ENCODE measurements at places on chromosomes 16 and 17.

DNA sequence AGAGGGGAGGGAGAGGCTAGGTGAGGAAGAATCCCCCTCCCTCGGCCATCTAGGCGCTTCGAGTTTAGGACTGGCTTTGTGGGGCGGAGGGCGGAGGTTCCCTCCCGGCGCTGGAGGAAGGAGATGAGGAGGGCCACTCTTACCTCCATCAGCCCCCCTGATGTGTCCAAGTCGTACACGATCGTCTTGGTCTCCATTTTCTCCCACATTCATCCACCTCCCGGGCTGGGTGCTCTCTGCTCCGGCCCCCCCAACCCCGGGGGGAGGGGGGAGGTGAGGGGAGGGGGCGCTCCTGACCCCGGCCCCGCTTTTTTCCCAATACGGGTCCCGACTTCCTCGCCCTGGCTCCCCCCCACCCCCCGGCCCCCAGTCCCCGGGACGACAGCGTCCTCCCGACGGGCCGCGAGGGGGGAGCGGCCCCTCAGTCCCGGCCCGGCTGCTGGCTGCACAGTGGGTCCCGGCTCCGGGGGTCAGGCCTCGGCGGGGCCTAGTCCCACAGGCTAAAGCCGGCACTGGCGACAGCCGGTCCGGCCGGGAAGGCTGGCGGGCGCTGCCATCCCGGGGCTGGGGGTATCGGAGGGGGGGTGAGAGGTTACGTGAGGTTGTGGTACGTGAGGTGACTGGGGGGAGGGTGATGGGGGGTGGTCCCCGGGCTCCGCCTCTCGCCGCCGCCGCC lies 428 bp downstream of the PHF12 start:
- DNase-seq: no peak

DNA sequence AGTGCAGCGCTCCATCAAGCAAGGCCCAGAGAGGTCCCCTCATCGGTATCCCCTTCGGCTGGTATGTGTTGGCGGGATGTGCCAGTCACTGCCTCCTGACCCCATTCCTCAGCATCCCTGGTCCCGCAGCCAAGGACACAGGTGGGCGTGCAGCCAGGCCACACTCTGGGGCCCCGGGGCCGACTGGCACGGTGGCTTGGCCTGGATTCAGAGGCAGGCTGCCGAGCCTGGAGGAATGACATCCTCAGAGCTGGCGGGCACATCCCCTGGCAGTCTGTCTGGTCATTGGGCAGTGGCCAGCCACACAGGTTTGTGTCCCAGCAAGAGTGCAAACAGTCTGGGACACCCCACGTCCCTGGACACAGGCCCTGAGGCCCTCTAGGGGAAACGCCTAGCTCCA lies 111.1 kb downstream of the SDK2 start:
- DNase-seq: no peak

DNA sequence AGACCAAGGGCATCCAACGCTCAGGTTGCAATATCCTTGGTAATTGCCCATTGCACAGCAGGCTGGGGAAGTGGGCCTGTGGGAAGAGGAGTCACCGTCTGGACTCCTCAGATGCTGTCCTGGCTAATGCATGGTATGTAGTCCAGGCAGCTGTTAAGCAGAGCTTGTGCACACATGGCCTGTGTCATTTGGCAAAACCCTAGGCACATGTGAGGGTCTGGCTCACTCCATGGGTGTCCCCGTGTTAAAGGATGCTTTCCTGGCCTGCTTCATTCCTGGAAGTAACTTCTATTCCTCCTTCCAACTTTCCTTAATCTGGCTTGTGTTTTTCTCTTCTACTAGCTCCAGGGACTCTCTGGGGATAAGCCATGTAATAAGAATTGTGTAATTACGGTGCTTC lies 378.0 kb upstream of the CA10 start:
- DNase-seq: no peak

DNA sequence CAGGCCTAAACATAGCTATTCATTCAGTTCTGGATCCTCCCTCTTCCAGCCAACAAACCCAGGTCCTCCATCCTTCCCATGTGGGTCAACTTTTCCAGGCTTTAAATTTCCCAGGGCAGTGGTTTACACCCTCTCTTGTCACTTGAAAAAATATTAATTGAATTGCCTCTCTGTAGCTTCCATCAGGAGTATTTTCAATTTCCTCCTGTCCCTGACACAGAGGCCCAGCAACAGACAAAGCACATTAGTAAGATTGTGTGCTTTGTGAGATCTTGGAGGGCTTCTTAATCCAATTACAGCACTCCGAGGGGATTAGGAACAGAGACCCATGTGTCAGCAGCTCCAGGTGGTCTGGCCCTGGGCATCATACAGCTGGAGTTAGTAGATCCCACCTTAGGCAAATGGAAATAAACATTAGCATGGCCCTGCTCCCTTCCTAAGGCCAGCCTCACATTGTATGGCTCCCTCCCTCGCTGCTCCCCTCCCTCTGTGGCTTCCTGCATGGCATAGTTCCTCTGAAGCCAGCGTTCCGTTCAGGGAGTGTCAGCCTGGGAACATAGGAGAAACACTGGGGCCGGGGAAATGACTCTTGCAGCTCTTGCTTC lies 132.7 kb upstream of the HSBP1 start:
- no peak for DNase-seq

DNA sequence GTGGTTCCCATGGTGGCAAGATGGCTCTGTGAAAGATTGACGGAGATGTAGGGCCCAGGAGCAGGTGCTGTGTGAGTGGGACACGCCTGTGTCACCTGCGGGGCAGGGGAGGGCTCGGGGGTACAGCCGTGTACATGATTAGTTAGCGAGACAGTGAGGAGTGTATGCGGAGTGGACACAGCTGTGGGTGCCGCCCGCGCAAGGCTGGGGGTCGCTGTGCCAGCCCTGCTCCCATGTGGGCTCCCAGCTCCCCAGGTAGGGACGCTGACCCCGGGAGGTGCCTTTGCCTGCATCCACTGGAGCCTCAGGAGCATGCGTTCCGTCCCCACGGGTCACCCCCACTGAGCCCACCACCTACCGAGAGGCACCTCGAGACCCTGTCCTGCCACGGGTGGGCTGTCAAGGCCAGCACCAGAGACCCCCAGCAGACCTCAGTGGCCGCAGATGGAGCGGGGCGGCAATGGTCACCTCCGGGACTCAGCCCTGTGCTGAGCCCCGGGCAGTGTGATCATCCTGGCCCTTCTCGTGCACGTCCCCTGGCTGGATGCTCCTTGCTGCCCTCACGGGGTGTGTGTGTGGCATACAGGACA lies 7.4 kb downstream of the CAPN15 start:
- no peak for DNase-seq

GRCh38 chr16:51540259-51540658 lies 389.2 kb upstream of the SALL1 start:
- no peak for DNase-seq

GRCh38 chr16:50996830-50997186 lies 154.3 kb downstream of the SALL1 start:
- DNase-seq: no peak

DNA sequence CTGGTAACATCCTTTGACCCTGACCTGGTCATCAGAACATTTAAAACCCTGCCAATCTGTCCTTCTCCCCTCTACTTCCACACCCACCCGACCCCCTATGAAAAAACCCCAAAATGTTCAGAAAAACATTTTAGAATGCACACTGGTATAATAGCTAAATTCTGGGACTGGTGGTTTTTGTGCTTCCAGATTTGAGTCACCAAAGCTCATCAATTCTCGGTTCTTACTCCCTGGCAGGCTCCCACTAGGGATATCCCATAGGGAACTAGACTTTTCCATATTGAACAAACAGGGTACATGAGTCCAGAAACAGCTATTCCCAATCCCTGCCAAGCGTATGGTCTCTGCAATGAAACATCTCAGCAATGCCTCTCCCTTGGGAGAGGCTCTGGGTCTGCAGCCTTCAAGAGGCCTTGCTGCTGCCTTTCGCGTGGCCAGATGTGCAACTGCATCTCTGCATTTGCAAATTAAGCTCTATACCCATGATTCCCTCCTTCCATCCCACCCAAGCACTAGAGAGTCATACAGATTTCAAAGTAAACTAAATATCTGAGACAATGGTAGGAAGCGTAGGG lies 67.7 kb downstream of the SMG6 start:
- DNase-seq: no peak

DNA sequence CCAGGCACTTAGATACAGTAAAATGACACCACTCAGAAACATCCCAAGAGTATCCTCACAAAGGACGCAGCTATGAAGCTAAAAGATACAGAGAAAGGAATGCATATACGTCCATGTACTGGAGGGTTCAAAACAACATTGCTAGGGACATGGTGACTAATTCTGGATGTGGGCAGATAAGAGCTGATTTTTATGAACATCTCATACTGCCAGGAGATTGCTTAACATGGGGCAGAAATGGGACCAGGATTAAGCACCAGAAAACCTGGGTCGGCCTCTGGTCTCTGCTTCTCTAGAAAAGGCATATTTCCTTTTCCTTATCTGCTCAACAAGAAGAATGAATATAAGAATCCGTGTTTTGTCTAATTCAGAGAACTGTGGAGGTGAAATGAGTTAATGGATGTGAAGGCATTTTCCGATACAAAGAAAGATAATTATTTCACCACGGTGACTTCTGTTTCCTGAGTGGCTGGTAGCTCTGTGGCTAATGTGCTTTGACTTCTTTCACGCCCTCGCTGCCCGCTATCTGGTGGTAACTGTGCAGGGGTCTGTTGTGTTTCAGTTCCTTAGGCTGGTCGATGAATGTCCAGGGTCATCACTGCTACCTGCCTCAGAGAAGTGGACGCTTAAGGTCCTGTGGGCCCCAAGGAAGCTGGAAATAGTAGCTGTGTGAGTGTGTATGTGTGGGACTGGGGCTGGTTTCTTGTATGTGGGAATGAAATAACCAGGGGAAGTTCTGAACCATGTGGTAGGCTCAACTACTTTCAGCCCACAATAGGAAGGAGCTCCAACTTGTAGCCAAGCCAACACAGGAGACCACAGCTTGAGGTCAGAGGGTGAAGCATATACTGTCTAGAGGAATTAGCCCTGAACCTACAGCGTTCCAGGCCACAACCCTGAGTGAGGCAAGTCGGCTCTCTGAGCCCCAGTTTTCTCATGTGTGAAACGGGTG lies 15.8 kb upstream of the CCL5 start:
- no peak for DNase-seq

- DNase-seq: no peak
These were observed 18.2 kb downstream of the WFDC1 start for GRCh38 chr16:84312783-84313382.

GRCh38 chr16:56343661-56344517 lies 81.5 kb downstream of the AMFR start:
- no peak for DNase-seq

DNA sequence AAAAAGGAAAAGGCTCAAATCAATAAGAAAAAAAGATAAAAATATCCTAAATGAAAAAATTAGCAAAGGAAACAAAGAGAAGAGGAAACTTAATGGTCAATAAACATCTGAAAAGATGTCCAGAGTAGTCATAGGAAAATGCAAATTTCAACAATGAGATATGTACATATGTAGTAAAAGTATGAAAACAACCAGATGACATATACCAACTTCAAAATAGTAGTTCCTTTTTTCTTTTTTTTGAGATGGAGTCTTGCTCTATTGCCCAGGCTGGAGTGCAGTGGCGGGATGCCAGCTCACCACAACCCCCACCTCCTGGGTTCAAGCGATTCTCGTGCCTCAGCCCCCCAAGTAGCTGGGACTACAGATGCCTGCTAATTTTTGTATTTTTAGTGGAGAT lies 21.7 kb upstream of the NFAT5 start:
- DNase-seq: no peak

DNA sequence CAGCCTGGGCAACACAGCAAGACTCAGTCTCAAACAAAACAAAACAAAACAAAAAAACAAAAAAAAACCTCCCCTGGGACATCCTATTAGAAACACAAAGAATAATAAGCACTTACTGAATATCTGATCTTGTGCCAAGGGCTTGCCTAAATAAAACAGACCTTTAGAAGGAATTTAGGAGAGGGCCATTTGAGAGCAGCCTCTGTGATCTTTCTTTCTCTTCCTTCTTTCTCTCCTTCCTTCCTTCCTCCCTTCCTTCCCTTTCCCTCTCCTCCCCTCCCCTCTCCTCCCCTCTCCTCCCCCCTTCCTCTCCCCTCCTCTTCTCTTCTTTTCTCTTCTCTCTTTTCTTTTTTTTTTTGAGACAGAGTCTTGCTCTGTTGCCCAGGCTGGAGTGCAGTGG lies 12.3 kb downstream of the ITGAL start:
- no peak for DNase-seq

DNA sequence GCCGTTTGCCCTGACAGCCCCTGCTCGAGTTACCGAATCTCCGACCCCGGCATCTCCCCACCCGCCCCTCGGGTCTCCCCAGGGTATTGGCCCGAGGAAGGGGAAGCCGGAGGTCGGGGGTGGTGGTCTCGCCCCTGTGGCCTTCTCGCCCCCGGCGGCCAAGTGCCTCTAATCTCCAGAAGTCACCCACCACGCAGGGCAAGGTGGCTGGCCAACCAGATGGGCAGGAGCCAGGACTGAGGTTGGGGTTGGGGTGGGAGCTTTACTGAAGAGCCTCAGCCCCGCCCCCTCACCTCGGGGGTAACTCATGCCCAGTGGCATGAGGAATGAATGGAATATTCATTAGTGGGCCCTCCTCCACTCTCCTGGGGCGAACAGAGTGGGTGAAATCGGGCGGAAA lies 637 bp downstream of the DHRS11 start:
- DNase-seq: no peak

GRCh38 chr17:48639982-48640857 lies 14.1 kb upstream of the HOXB9 start:
- DNase-seq: no peak

All from glomerular endothelial cell (primary cell).